ENCODE measurements at places on chromosomes 1 and 21.

GRCh38 chr1:155037043-155037442 lies 3.4 kb downstream of the DCST1 start:
- no peak for DNase-seq

DNA sequence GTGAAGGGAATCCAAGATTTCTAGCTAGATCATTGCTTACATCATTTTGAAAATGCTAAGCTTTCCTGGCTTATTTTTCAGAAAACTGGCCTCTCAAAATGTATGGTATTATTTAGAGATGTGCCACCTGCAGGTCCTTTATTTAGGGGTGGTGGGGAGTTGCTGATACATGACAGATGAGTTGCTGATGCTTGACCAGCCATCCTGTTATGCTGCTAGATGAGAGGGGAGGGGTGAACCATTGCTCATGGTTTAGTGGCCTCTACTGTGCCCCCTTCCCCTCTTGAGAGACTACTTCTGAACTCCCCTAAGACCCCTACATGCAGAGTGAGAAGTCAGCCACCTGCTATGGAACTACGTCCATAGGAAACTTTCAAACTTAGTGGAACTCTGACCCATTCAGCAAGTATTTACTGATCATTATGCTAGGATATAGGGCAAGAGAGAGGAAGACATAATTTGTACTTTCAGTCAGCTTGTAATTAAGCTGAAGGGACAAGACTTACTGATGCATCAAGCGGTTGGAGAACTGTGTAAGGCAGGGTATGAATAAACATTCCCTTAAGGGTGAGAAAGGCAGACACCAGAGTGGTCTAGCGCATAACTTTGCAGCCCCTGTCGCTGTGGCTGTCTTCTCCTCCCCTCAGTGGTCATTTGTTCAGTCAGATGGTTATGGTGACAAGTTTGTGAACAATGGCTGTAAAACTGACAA lies 34.6 kb downstream of the SLAMF6 start:
- DNase-seq, result no peak

- peak; percentile 50 for DNase-seq
Measured at GRCh38 chr1:34929853-34930701, 627 bp upstream of the DLGAP3 start.

- no peak for DNase-seq
Measured at GRCh38 chr1:37415611-37416244, 58.7 kb upstream of the ZC3H12A start.

DNA sequence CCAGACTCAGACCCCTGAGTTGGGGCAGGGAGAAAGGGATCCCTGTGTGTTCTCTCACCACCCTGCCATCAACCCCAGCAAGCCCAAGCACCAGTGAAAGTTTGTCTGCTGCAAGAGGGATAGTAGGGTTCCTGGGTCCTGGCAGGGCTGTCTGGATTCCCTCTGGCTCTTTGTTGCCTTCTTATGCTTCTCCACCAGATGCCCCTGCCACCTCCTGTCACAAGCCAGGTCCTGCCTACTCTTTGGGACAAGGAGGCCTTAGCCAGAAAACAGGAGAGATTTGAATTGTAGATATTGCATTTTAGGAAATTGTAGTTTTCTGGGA lies 21.7 kb downstream of the UBE2T start:
- no peak for DNase-seq

DNA sequence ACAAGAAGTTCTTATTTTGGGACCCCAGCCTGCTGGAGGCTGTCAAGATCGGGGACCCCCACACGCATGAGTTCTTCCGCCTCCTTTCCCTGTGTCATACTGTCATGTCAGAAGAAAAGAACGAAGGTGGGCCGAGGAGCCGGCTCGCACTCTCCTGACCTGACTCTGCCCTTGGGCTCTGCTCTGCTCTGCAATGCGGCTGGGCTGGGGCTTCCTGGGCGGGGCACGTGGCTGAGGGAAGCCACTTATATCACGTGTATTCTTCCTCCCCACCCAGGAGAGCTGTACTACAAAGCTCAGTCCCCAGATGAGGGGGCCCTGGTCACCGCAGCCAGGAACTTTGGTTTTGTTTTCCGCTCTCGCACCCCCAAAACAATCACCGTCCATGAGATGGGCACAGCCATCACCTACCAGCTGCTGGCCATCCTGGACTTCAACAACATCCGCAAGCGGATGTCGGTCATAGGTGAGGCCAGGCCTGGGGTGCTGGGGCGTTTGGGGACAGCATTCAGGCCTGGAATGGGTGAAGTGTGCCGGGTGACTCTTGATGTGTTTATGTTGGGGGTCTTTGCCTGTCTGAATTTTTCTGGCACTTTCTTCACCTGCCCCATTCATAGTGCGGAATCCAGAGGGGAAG lies 17.6 kb downstream of the ATP8B2 start:
- no peak for DNase-seq

- DNase-seq, result no peak
Measured at GRCh38 chr1:225468270-225469020, 40.6 kb upstream of the LBR start.

GRCh38 chr21:36509973-36510664 lies 30.2 kb upstream of the CLDN14 start:
- DNase-seq, result peak; percentile 72

DNA sequence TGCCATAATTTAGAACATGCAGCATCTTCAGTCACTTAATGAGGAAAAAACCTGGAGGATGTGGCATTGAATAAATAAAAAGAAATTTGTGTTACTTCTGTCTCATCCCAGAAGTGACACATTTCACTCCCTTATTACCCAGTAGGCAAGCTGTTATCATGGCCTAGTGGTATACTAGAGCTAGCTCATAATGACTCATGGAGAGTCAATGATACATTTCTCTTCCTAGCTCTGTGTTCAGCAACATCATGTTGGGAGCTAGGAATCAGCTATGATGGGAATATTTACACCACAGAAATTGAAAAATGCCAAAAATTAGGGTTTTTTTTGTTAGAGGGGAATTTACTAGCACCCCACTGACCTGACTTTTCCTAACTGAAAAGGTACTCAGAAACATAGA lies 182.7 kb downstream of the HMCN1 start:
- no peak for DNase-seq

- DNase-seq, result no peak
Measured at GRCh38 chr1:66552829-66553228, 18.9 kb downstream of the SGIP1 start.

DNA sequence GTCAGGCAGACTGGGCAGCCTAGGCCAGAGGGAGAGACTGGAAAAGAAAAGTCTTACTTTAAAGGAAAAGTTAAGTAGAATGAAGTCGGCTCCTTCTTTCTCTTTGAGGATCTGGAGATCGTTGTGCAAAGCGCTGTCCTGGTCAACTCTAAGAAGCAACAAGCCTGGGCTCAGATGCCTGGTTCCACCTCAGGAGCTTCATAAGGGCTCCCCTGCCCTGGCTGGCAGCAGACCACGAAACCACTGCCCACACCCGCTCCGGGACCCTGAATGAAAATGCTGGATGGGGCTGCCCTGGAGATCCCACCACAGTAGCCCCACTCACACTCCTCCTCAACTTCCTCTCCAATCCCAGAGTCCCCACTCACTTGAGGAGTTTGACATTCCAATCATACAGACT lies 6.4 kb downstream of the UBE2Q1 start:
- no peak for DNase-seq

GRCh38 chr1:55997536-55997935 lies 581.8 kb downstream of the PLPP3 start:
- DNase-seq, result no peak

GRCh38 chr1:55868026-55868425 lies 652.9 kb upstream of the USP24 start:
- DNase-seq, result peak; percentile 26

DNA sequence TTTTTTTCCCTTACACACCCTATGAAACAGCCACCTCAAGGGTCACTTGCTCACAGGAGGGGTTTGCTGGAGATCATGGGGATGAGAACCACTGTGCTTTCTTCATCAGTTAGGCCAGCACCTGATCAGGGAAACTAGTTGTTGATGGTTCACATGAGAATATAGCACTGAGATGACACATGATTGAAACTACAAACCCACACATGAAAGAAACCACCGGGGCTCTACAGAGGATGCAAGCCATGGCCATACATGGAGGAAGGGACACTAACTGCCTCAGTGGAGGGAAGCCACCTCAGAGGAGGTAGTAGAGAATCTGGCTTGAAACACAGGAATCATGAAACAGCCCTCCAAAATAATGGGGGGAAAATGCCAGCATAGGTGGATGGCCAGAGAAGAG lies 63.2 kb downstream of the PRKAB2 start:
- no peak for DNase-seq

- DNase-seq, result no peak
Measured at GRCh38 chr1:36486439-36487335, 4.0 kb upstream of the CSF3R start.

- DNase-seq, result no peak
Measured at GRCh38 chr1:154822233-154822632, 47.8 kb downstream of the KCNN3 start.

DNA sequence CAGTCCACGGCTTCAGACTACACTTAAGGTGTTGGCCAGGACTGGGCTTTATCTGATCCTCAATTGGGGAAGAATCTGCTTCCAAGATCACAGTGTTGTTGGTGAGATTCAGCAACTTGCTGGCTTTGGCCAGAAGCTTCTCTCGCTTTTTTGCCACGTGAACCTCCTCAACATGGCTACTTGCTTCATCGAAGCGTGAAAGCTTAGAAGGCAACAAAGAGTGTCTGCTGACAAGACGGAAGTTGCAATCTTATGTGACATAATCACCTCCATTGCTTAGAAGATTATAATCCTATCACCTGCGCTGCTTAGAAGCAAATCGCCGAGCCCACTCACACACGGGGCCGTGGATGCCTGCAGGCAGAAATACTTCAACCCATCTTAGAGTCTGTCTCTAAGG lies 10.4 kb upstream of the ITPKB start:
- no peak for DNase-seq

- no peak for DNase-seq
Measured at GRCh38 chr1:47991187-47991586, 6.0 kb downstream of the TRABD2B start.

DNA sequence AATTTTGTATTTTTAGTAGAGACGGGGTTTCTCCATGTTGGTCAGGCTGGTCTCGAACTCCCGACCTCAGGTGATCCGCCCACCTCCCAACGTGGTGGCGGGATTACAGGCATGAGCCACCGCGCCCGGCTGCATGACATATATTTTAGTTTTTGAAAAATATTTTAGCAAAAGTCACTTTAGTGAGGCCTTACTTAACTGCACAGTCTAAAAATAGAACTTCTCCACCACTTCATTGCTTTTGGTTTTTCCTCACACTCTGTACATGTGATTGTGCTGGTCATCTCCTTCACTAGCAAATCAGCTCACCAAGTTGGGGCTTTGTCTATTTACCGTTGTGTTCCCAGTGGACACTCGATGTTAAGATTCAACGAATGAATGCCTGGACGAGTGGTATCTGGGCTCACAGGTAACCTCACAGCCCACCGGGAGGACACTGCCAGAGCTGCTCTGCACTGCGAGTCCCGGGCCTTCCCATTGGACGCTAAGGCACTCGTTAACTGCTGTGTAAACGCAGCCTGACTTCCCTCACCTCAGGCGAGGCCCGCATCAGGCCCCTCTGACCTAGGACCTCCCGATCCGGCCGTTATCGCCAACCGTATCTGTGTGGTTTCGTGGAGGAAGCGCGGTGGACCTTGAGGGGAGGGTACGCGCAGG lies 14.0 kb upstream of the ZNF692 start:
- peak; percentile 64 for DNase-seq

DNA sequence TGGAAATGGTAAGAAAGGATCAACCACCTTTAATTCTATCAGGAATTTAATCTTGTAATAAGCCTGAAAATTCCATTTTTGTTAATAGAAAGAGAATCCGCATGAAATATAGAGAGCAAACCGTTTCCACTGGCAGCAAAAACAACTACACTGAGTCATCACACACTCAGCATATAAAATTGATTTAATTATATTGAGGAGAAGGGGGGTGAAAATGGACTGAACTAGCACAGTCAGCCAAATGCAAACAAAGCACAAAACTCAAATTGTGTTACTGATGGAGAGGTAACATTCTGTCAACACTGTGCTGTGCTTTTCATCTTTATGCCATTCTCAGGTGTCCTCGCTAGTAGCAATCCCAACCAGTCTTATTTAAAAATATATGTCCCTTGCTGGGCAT lies 1583.9 kb downstream of the MRPL39 start:
- no peak for DNase-seq

GRCh38 chr1:33420870-33421775 lies 9.8 kb downstream of the PHC2 start:
- DNase-seq, result no peak

DNA sequence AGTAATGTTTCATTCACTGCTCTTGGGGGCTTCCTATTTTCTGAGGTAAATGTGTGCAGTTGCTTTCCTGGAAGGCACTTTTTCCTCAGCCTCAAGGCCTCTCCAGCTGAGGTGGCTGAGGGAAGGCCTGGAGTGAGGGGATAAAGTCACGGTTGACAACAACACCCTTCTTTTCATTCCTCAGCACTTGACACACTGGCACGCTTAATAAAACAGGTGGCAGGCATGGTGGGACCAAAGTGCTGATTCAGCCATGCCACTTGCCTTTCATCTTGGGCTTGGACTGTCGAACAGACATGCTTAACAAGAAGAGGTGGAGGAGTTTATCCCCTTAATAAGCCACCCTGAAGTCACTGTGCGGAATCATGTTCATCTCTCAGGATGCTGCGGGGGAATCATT lies 23.6 kb upstream of the GRHL3 start:
- DNase-seq, result no peak

DNA sequence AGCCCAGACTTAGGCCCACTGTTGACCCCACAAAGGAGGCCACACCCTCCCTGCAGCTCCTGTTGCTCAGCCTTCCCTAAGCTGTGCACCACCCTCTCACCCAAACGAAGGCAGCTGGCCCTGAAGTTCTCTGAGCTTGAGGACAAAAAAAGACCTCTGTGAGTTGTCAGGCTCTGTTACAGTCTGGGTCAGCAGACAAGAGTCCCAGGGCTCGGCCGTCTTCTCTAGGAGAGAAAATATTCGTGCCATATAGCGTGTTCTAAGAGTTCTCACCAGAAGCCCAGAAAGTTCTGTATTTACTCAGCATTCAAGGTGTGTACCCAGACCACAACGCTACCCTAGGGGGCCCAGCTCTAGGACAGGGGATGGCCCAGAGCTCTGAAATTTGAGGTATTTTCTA lies 25.5 kb upstream of the LYST start:
- no peak for DNase-seq

GRCh38 chr1:4972761-4973320 lies 318.4 kb downstream of the AJAP1 start:
- DNase-seq, result no peak

- DNase-seq, result no peak
Measured at GRCh38 chr1:28127617-28128257, 39.3 kb upstream of the EYA3 start.

DNA sequence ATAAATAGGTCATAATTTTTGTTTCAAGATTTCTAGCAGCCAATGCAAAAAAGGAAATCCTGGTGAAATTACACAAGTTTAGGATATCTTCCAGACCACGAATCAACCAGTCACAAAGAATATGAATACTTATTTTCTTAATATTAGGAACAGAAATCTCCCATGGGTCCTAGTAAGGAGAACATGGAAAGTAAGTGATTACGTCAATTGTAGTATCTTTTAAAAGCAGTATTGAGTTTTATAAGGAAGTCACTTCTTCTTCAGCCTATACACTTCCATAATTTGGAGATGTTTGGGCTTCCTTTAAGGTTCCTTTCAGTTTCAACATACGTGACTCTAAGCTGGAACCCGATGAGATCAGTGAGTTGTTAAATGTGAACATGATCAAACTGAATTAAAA lies 534.5 kb downstream of the USP25 start:
- no peak for DNase-seq
